Fibroblast of skin of left biceps (primary cell): ENCODE measurements at places on chromosomes 7 and 10.

DNA sequence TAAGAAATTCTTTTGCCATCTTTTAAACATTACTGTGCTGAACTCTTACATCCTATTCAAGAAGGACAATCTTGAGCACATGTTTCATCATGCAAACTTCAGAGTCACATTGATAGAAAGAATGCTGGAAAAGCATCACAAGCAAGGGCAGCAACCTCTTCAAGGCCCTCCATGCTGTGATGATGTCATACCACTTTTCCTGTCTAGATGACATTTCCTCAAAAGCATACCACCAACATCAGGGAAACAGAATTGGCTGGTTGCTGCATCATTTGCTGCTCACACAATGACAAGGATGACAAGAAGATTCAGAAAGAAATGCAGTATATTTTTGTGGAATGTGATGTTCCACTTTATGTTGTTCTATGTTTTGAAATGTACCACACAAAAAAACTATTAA is 37.6 kb downstream of the CYP2C8 start:
- DNase-seq: no peak

DNA sequence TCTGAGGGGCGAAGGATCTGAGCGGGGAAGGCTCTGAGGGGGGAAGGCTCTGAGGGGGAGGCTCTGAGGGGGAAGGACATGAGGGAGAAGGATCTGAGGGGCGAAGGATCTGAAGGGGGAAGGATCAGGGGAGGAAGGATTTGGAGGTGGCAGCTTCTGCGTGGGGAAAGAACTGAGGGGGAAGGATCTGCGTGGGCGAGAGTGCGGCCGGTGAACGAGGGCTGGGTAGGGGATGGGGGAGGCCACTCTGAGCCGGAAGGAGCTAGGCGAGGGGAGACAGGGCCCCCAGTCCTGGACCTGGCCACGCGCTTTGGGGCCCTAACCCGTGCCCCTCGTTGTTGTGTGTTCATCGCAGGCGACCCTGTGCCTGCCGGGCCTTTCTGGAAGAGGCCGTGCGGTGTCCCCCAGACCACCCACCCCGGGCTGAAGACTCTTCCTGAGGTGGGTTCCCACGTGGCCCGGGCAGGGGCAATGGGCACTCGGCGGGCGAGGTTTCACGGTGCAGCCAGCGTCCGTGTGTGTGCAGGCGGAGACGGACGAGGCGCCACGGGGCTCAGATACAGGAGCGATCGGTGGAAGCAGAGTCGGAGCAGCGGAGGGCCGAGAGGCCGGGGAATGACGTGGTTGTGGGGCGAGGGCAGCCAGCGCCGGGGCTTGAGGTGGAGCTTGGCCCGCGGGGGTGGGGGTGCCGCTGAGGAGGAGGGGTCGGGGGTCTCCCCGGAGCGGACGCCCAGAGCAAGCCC is 2.0 kb downstream of the CALY start:
- DNase-seq: no peak

GRCh38 chr7:64873517-64873916 is 29.6 kb upstream of the ZNF273 start:
- DNase-seq: no peak

GRCh38 chr7:116741625-116742316 is 69.8 kb downstream of the MET start:
- DNase-seq: no peak

DNA sequence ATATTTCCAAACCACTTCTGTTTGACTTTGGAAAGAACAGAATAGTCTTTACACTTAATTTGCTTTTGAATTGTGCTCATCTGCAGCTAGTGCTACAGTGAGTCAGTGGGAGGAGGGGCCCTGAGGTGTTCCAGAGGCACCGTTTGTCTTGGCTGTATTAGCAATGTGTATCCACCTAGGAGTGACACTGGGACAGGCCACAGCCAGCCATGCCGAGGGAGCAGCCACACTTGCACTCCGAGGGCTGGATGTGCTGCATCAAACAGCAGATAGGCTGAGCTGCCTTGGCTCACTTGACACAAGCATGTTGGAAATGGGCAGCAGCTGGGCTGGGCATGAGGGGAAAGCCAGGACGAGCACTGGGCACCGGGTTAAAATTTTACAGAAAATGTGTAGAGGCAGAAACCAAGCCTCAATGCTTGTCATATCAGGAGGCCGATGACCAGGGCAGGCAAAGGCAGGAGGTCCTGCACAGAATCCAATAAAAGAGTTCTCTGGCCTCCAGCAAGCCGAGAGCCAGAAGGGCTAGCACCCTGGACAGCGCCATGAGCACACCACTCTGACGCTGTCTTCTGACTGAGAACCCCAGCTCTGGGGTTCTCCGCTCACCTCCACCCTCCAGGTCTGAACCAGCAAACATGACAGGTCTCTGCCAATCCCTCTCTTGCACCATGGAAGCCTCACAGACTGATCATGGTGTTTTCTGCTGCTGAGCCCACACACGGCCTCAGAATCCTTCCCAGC is 163.3 kb downstream of the GRID1 start:
- no peak for DNase-seq

DNA sequence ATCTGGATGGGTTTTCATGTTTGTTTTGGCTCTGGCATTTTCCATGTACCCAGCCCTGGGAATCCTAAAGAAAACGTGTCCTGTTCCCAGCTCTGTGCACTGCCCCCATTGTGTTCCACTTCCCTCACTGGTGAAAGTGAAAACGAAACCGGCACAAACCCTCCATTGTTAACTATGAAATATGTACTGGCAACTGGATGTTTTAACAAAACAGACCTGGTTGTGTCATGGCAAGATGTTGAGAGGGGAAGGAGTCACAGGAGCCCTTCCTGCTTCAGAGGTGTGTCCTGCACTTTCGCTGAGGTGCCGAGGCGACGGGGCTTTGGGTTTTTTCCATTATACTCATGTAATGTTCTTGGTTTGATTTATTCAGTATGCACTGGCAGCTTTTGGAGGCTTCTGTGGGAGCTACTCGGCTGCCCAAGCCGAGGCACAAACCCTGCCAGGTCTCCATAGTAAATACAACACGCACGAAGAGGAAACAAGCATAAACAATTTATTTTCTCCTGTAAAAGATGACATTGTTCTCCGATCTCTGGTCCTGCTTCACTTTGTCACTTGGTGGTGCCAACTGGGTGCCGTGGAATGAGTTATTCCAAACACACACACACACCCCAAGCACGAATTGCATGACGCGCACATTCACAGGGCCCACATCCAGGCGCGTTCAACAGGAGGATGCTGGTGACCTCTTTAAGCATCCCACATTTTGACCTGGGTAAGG is 118.2 kb downstream of the CDK6 start:
- no peak for DNase-seq

GRCh38 chr10:63217120-63217605 is 84.0 kb downstream of the NRBF2 start:
- DNase-seq: no peak

GRCh38 chr10:79424221-79425073 is 21.0 kb downstream of the ZCCHC24 start:
- DNase-seq: no peak

GRCh38 chr10:30583778-30584415 is 45.7 kb downstream of the LYZL2 start:
- DNase-seq: no peak

GRCh38 chr7:33841705-33842129 is 63.6 kb upstream of the BMPER start:
- no peak for DNase-seq

- no peak for DNase-seq
Measured at GRCh38 chr7:25726781-25727311, 425.2 kb upstream of the NFE2L3 start.

DNA sequence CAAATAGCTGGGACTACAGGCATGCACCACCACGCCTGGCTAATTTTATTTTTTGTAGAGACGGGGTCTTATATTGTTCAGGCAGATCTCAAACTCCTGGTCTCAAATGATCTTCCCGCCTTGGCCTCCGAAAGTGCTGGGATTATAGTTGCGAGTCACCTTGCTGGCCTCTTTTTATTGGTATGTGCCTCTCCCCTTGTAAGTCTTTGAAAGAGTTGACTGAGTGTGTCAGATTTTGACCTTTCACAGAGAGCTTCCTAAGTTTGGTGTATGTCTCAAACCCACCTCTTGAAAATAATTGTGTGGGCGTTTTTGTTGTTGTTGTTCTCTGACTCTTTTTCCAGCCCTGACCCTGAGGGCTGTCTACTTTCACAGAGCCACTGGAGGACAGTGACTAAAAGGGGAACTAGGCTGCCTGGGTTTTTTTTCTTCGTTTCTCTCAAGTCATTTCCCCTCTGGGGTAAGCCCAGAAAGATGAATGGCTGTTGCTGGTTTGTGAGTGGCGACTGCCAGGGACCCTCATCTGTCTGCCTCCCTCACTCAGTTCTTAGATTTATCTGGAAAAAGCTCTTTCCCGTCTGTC is 262.8 kb downstream of the ZEB1 start:
- DNase-seq: no peak

GRCh38 chr10:124294811-124295770 is 123.6 kb downstream of the OAT start:
- DNase-seq: no peak

GRCh38 chr7:144048648-144049047 is at the start of gene OR2A5:
Gene OR2A5, plus strand, starts transcription at chr7:144048948. Its CDS starts 1,454 bp downstream, at chr7:144050402.
- DNase-seq: no peak

- no peak for DNase-seq
Measured at GRCh38 chr7:133360201-133360600, 107.3 kb downstream of the EXOC4 start.
